Aorta (tissue), 5 donors: ENCODE measurements at places on chromosomes 12 and 14. TPM values are rescaled to one million over a fixed set of nuclear protein-coding genes. Genes with fewer than 3 reads are reported as not detected.
A peak's percentile ranks its signal among the peaks of the same experiment; 100 is the strongest.

DNA sequence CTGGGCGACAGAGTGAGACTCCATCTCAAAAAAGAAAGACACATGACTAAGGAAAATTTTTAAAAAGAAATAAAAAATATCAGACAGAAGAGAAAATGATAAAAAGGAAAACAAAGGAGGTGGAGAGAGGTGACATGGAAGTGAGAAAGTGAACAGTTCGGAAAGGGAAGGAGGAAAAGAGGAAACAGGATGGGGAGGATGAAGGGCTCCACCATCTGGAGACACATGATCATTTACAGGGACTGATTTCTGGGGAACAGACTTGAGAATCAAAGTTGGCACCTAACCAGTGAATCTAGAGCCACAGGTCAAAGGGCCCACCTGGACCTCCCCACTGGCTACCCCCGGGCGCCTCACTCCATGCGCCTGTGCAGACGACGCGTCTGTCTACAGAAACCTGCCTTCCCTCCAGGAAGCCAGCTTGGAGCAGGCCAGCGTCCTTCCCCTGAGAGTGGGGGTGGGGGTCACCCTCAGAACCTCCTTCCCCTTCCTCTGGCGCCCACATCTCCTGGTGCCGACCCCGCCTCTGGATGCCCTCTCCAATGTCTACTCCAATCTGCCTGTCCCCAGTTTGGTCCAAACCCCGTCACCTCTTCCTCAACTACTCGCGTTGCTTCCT, 60.5 kb downstream of the AMN start:
- DNase-seq = peak; percentile 32

GRCh38 chr12:19021240-19021639, 108.3 kb upstream of the PLEKHA5 start:
- DNase-seq = no peak

DNA sequence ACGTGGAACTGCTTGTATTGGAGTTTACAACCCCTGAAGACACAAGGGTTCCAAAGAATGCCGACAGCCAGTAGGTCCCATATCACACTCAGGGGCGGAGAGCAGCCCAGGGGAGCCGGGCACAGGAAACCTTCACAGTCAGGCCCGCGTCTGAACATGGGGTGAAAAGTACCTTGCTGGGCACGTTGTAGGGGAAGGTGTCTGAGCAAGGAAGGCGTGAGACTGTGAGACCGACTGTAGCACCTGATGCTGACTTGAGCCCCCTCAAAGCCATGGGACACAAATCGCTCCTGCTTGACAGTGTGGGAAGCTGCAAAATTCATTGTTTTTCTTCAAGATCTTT, 14.7 kb downstream of the RIMBP2 start:
- DNase-seq = peak; percentile 9

Gene POTEM
- polyA plus RNA-seq = not detected

DNA sequence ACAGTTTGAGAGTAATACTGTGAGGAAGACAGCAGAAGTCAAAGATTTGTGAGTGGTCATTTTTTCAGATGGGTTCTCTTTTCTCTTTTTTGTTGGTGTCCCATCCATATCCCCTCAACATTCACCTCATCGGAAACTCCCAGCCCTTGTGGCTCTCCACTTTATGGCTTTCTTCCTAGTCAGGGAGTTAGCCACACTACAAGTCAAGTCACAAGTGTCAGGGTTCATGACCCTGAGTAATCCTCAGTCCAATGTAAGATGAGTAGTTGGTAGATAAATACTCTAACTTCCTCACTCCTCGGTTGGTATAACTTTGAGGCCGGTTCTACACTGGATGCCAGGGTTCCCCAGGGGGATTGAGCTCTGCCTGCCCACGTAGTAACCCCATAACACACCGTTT, 41.4 kb downstream of the PTGER2 start:
- DNase-seq = no peak

DNA sequence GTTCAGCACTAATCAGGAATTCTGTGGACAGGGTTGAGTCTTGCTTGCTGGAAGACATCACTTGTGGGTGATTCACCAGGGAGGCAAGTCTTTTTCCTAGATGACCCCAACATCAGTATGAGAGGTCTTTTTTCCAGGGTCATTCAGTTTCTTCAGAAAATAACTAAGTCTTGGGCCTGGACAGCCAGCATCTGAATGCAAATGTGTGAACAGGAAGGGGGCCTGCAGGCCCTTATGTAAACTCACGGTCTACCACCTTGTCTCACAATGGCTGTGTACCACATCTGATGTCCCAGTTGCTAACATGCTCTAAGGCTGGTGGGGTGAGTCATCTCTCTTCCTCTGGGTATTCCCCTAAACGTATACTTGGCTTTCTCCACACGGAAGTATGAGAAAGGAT, 79.2 kb downstream of the HECTD4 start:
- DNase-seq = no peak

GRCh38 chr14:92121670-92122350, at the start of the genes CPSF2 and NDUFB1:
TSS of gene CPSF2 (plus strand) at chr14:92121969. CDS start at chr14:92130985, 9,016 bp downstream.
TSS of gene NDUFB1 (minus strand) at chr14:92121706. CDS start at chr14:92117637, 4,069 bp downstream.
- DNase-seq = peak; percentile 90

Gene TMEM179
- polyA plus RNA-seq = not detected

DNA sequence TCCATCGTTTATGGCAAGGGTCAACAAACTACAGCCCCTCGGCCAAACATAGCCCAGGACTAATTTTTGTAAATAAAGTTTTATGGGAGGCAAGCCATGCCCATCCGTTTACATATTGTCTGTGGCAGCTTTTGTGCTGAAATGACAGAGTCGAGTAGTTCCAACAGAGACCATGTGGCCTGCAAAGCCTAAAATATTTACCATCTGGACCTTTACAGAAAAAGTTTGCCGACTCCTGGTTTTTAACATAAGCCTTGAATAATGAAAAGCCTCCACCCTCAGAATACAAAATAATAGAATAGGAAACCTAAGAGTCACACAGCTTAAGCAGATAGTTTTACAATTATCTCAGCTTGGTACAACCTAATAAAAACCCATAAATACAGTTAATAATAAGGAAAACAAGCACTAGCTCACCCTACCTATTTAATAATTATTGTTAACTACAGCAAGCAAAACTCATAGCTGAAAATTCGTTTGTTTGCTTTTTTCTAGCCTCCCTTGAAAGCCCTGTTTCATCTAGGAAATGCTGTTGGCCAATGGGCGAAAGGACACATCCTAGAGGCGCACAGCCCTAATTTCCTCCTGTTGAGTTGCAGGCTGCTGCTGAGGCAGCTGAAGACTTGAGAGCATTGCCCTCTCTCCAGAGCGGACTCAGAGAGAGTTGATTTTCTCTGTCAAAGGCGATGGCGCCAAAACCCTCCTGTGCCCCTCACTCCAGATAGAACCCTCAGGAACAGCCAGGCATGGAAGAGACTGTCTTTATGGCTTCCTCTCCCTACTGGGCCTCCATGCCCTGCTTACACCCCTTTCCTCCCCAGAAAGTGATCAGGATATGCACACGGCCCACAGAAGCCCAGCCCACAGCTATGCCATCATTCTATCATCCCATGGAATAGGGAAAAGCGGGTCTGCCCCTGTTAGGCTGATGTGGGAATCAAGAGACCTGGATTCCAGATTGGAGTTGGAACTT, 107.2 kb downstream of the DPF3 start:
- no peak for DNase-seq

Gene TSPAN19
- not detected for polyA plus RNA-seq

DNA sequence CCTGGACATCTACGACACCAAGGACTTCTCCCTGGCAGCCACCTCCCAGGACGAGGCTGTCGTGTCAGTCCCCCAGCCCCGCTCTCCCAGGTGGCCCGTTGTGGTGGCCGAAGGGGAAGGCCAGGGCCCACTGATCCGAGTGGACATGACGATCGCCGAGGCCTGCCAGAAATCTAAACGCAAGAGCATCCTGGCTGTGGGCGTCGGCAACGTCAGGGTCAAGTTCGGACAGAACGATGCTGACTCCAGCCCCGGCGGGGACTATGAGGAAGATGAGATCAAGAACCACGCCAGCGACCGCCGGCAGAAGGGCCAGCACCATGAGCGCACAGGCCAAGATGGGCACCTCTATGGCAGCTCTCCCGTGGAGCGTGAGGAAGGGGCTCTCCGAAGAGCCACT, 118.6 kb downstream of the SLC15A4 start:
- no peak for DNase-seq

DNA sequence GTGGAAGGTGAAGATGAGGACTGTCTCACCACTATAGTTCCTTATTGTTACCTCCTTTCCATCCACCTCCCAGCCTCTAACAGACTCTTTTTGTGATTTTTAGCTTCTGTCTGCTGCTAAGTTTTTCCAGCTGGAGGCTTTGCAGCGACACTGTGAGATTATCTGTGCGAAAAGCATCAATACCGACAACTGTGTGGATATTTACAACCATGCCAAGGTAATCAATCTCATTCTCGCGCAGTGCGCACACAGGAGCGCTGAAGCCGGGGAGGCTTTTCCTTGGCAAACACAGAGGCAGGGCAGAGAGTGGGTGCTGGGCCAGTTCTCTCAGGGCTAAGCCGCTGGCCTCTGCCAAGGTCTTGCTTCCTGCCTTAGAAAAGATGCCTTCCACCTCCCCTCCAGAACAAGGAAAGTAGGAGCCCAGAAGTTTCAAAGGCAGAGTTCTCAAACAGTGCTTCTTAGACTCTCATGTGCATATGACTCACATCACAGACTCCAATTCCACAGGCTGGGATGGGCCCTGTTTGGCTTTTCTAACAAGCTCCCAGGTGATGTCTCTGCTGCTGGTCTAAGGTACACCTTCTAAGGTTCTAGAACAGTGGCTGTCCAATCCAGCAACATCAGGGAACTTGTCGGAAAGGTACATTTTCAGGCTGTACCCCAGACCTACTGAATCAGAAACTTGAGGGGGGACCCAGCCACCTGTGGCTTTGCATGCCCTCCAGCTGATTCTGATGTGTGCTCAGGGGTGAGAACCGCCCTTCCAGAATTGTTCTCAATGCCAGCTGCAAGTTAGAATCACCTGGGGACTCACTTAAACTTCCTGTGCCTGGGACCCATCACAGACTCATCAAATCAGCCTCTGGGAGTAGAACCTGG, 33.8 kb upstream of the PWP1 start:
- DNase-seq = no peak

DNA sequence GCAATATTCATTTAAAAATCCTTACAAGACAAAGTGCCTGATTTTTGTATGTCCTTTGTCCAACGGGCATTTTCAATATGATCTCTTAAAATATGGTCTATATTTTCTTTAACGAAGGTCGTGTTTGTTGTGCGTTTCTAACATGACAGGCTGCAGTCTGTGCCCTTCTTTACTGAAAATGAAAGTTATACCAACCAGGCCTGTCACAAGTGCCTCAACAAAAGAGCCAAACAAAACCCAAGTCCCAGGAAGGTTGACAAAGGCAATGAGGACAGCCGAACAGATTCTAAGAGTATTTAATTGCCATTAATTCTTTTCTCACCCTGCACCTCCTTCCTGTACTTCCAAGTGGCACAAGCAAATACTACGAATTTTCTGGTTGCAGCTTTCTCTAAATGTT, 13.9 kb downstream of the PAX9 start:
- DNase-seq = no peak

- no peak for DNase-seq
These were observed 266.4 kb upstream of the GRIP1 start for GRCh38 chr12:66945189-66945817.

GRCh38 chr14:76773956-76774820, 12.9 kb downstream of the VASH1 start:
- DNase-seq = peak; percentile 70

GRCh38 chr12:91824991-91825390, 320.7 kb downstream of the BTG1 start:
- no peak for DNase-seq

GRCh38 chr14:104458845-104459244, 120.7 kb upstream of the C14orf180 start:
- no peak for DNase-seq

DNA sequence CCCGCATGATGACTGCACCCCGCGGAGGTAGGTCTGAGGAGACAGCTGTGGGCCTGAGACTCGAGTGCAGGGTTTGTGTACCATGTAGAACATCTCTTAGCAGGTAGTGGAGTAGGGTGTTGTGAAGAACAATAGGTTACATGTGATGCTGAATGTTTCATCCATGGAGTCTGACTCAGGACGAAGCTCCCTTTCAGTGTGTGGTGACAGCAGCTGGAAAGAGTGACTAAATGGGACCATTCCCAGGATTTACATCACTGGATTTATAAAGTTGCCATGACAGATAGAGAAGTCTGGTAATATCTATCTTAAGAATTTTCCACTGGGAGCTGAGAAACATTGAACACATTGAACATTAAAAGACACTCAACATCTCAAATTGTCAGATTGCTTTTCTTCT, 259.6 kb upstream of the RGS6 start:
- no peak for DNase-seq

GRCh38 chr12:1993871-1994371, 10.3 kb downstream of the DCP1B start:
- no peak for DNase-seq

Gene KRT78
- 2.0 TPM for polyA plus RNA-seq

DNA sequence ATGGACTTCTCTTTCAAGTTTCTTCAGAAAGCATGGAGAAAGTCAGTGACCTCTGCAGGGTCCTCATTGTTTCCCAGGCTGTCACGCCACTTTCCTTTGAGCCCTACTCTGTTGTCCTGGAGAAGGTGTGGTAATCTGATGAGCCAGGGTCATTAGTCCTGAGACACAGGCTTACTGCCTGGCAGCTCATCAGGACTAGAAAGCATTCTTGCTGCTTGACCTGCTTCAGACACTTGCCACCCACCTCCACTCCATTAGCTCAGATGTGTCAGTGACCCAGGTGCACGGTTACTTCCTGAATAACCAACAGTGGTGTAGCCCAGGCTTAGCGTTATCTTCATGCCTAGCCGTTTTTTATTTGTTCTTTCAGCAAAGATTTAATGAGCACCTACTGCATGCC, 93.9 kb downstream of the FGD4 start:
- no peak for DNase-seq

DNA sequence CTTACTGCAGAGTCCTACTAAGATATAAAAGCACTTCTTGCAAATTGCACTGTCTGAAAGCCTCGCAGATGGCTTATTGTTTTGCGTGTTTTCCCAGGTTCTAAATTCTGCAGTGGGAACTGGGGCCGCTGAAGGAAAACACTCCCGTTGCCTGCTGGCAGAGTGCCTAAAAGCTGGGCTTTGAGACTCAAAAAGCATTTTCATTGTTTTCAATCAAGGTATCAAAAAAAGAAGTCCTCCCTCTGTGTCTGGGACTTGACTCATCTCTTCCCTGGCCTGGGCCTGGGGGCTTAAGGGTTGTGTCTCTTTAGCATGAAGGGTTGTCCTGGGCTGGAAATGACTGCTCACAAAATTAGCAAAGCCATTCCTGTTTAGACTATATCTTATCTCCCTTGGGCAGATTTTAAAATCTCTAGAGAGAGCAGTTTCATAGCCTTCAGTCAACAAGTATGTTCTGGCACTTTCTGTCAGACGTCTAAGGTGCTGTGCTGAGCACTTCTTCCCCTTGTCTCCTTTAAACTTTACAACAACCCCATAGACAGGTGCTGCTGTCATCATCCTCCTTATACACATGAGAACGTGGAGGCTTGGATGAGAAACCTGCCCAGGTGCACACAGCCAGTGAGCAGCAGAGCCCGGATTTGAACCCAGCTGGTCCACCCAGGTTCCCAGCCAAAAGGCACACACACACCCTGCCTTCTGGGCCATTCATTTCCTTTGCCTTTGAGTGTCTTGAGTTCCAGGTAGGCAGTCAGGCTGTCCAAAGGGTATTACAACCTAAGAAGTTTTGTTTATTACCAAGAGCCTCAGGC, 31.1 kb downstream of the ELK3 start:
- no peak for DNase-seq

- no peak for DNase-seq
These were observed 10.6 kb downstream of the CEP128 start for GRCh38 chr14:80930836-80931389.

GRCh38 chr12:130952171-130952954, 1.3 kb upstream of the ADGRD1 start:
- no peak for DNase-seq

GRCh38 chr12:109999983-110000505, 814 bp downstream of the ANKRD13A start:
- DNase-seq = peak; percentile 81

- no peak for DNase-seq
These were observed 25.6 kb upstream of the GCH1 start for GRCh38 chr14:54928216-54928615.
